ENCODE measurements at places on chromosomes 3 and 15. TPM values are rescaled to one million over a fixed set of nuclear protein-coding genes. Genes with fewer than 3 reads are reported as not detected.

MYZAP gene
- total RNA-seq, result 0.74 TPM

LTF gene
- total RNA-seq, result not detected

ATP10A gene
- total RNA-seq, result 8.0 TPM

HRG gene
- total RNA-seq, result not detected
